ENCODE measurements at places on chromosomes 4 and X.

GRCh38 chrX:30904186-30904585 lies 15.1 kb upstream of the TAB3 start:
- no peak for DNase-seq

- no peak for DNase-seq
These were observed 39.5 kb upstream of the MAGEC2 start for GRCh38 chrX:142244568-142244967.

DNA sequence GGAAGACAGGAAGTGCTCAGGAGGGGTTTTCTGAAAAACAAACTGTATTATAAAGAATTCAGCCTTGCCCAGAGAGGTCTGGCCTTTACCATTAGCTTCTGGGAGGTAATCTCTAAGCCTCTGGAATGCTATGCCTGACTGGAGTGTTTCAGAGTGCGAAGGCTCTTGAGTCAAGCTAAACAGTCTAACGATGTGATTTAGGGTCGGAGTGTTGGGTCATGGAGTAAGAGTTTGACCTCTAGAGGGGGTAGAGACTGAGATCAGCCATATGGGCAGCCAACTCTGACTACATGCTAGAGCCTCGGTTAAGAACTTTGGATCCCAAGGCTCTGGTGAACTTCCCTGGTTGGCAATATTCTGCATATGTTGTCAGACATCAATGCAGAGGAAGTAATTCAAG lies 15.0 kb downstream of the BOD1L1 start:
- DNase-seq, result no peak

GRCh38 chr4:105145156-105145902 lies 1.3 kb upstream of the TET2 start:
- DNase-seq, result no peak

- DNase-seq, result no peak
These were observed 158.1 kb downstream of the DTHD1 start for GRCh38 chr4:36439556-36439955.

DNA sequence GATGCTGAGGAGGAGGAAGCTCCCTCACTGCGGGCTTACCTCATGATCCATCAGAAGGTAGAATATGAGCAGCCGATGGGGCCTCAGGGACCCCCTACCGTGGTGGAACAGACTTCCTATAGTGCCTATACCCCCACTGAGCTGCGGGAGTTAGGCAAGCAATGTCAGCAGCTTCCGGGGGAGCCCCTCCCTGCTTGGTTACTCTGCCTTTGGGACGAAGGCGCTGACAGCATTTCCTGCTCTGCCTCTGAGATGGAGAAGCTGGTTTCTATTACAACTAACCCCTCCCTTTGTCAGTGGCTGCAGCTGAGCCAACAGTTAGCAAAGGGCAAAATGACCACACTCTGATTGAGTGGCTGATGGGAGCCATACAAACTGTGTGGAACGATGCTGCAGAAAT lies 430.7 kb downstream of the IDS start:
- DNase-seq, result peak; percentile 4

DNA sequence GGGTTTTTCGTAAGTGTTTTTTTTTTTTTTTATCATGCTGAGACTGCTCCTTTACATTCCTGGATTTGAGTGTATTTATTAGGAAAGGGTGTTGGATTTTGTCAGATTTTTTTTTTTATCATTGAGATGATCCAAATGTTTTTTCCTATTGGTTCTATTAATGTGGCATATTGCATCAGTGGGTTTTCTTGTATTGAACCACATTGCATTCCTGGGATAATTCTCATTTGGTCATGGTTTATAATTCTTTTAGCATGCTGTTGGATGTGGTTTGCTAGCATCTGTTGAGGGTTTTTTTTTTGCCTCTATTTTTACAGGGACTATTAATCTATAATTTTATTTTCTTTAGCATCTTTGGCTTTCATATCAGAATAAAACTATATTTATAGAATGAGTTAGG lies 28.8 kb downstream of the COL4A5 start:
- DNase-seq, result no peak

DNA sequence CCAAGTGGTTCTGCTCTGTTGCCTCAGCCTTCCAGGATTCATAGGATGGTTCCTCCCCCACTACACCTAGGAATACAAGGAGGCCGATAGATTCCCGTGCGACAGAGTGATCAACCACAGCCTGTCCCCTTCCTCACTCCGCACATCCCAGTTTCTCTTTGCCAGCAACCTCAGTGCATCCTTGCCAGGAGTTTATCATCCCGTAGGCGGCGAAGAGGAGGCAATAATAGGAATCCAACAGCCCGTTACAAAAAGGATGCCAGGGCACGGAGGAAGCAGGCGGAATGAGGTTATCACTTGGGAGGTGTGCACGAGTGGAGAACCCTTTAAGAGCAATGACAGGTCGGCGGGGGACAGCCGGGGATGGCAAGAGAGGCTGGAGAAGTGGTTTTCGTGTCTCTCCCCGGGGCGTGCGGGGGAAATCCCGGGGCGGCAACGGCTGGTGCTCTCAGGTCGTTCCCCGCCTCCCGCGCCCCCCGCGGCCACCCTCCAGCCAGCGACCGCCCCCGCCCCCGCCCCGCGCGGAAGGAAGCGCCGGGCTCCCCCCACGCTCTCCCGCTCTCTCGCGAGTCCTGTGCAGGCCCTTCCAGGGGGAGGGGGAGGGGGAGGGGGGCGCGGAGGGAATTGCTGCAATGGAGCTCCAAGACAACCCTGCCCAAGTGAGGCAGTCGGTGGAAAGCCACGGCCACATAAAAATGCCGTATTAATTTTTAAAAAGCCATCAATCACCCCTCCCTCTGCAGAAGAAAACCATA lies 1.6 kb downstream of the PPP3CA start:
- peak; percentile 35 for DNase-seq

DNA sequence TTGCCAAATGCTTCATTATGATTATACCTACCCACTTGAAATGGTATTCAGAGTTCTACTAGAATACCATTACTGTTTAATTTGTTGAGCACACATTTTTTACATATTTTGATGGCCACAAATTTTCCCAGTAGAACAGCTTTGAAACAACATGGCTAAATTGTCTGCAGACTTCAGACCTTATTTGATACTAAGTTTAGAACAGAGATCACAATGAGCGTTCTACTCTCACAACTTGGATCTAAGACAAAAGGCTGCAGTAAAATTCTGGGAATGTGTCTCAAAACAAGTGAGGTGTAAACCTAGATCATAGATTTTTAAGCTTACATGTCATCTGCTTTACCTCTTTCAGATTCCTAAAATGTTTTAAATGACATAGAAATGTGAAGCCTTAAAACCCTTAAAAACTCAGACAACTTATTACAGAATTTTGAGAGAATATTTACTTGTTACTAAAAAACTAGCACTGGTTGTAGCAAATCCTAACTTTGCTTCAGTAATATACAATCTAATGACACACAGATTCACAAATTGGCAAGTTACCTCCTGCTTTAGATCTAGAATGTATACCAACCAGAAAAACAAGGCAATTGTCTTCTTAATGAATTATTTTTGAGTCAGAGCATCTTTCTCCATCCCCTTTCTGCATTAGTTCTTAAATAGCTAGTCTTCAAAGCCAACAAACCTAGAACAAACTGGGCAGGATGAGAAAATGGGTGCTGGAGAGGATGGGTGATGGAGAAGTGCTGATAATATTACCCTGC lies 243.3 kb downstream of the SLC7A11 start:
- no peak for DNase-seq

DNA sequence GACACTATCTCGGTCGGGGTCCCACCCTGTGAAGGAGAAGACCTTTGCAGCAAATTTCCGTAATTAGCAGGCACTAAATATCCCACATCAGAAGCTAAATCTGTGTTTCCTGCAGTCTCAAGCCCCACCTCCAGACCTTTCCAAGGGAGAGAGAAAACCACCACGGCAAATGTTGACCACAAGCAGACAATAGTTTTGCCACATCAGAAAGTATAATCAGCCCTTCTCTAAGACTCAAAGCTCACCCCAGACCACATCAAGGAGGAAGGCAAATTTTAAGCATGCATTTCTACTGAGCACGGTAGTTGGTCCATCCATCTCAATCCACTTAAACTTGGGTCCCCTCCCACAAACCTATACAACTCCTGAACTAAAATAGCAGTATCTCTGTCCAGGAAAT lies 398.5 kb downstream of the GPM6A start:
- DNase-seq, result no peak

DNA sequence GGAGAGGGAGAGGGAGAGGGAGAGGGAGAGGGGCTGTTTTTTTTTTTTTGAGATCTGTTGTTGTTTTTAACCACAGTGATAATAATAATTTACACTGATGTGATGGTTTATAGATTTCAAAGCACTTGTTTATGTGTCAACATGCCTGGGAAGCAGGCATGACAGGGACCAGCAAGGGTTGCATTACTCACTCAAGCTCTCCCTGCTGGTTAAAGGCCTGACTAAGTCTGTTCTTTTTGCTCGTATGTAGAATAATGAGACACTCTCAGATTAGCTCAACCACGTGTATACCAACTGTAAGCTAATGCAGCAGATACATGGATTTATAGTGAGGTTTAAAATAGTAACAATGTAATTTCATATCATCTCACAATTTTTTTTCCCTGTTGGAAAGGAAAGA lies 134.6 kb upstream of the BOD1L1 start:
- no peak for DNase-seq

GRCh38 chr4:38944440-38944839 lies 76.8 kb downstream of the FAM114A1 start:
- DNase-seq, result no peak

GRCh38 chrX:45323387-45323786 lies 122.7 kb upstream of the DIPK2B start:
- DNase-seq, result no peak

GRCh38 chr4:68447201-68447600 lies at the start of gene TMPRSS11E:
TSS of gene TMPRSS11E (plus strand) at chr4:68447463. CDS start at chr4:68447513, 50 bp downstream.
- no peak for DNase-seq
